Right ventricle myocardium superior (tissue), 1 donor: ENCODE measurements at places on chromosomes 6 and 20.

- DNase-seq = no peak
Observed at GRCh38 chr6:120219339-120219738, 869.8 kb upstream of the MAN1A1 start.

DNA sequence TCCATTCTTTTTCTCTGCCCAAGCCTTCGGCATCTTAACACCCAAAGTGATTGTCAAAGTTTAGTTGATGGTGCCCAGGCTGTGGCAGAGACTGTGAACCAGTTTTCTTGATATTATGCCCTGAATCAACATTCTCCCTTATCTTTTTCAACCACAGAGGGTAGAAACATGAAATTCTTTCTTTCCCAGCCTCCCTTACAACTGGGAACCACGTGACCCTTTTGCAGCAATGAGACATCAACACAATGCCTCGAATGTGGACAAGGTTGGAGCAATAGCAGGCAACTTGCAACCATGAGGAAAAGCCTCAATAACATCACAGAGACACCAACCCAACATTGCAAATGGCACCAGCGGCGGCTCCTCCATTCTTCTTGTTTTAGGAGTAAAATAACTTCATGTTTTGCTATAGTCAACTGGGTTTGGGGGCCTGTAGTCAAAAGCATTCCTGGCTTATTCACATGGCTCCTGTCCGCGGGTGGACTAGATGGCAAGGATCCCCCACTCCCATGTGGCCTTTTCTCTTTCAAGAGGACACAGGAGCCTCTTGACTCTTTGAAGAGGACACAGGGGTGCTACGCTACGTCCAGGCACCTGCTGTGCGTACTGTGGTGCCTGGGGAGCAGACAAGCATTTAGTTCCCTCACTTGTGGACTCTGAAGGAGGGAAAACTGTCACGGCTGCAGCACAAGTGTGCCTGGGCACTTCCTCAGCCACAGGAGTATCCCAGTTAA lies 90.5 kb downstream of the NOL4L start:
- peak; percentile 20 for DNase-seq

DNA sequence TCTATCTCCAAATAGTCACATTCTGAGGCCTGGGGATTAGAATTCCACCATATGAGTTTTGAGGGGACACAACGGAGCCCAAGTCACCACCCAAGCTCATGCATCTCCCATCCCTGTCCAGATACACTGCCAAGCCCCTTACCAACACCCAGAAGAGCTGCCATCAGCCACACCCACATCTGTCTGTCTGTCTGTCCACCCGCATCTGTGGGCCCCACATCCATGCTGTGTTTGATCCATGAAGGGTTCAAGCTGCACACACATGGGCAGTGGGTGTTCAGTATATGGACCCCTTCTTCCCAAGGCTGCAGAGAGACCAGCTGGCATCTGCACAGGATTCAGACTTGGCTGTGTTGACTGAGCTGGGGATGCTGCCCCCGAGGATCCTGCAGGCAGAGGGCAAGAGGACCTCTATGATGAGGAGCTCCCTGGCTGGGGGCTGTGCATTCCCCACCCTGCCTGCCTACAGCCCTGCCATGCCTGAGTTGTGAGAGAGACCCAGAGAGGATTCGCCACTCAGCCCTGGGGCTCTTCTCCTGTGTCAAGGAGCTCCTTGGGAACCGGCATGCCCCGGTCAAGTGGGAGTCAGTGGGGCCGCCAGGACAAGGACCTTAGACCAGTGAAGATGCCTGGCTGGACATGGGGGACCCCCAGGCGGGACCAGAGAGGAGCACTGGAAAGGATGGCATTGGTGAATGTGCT lies 206.4 kb downstream of the SYNDIG1 start:
- no peak for DNase-seq

DNA sequence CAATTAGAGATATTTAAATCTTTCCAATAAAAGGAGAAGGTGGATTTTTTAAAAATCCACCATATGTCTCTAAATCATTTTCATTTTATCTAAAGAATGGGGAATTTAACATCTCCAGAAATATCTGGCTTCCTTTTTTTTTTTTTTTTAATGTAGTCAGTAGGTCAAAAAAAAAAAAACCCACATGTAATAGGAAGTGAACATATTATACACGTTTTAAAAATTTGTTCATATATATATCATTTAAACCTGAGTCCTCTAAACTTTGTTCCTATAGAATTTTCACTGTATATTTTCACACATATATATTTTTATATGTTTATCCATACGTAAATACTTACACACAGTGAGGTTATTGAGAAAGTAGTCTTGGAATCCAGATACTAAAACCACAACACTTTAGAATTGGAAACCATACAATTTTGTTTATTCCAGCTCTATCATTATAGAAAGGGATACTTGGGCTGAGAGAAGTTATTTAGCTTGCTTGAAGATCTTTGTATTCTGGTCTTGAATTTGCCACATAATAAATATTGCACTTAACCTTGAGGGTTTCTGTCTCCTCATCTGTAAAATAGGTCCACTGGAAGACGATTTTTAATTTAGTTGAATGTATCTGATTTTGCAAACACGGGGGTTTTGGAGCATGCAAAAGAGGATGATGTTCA lies 62.1 kb upstream of the ZNF217 start:
- no peak for DNase-seq

DNA sequence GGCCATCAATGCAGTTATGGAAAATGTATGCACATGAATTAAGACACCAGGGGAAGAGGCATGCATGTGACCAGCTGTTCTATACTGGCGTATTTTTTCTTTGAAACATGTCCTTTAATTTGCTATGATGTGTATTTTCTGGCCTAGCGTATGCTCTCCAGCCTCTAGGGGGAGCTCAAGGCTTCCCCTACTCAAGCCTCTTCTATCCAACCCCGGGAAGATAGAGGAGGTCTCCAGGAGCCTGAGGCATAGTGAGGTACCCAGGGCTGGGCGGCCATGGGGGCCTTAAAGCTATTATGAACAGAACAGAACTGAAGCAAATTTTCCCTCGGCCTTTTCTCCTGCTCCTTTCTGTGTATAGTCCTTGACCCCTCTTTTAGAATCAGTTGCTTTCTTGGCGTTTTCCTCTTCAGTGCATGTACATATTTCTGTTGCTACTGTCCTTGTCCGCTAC lies 528.9 kb downstream of the MAFB start:
- peak; percentile 48 for DNase-seq

- peak; percentile 86 for DNase-seq
Observed at GRCh38 chr6:109455437-109456110, at the start of gene MICAL1. MICAL1 (minus strand) TSS chr6:109455772; CDS start chr6:109454196, 1,576 bp downstream.

- no peak for DNase-seq
Observed at GRCh38 chr6:116255246-116255800, 1.4 kb upstream of the TSPYL4 start.

GRCh38 chr20:31712564-31713311 lies 9.9 kb downstream of the BCL2L1 start:
- peak; percentile 87 for DNase-seq

- DNase-seq = no peak
Observed at GRCh38 chr20:44911264-44911921, 1.5 kb downstream of the PABPC1L start.

- DNase-seq = peak; percentile 45
Observed at GRCh38 chr6:170516783-170517616, 36.1 kb downstream of the PSMB1 start.

- no peak for DNase-seq
Observed at GRCh38 chr6:167130008-167130677, 7.2 kb downstream of the CCR6 start.
